ENCODE measurements at places on chromosomes 6 and 20.

DNA sequence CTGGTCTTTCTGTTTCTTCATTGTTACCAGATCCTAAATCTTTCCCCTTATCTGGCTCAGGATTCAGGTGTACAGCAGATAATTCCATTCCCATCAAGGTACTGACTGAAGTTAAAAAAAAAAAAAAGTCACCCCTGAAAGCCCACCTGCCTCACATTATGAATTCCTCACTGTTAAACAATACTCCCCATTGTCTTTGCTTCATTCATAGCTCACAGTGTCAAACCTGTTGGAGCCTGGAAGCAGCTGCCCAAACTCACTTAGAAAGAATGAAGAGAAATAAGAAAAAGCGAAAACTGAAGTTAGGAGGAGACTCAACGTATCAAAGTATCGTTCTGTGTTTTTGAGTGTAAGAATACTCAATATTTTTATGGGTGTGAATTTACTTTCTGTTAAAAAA, 1.8 kb upstream of the DCBLD1 start:
- no peak for DNase-seq

DNA sequence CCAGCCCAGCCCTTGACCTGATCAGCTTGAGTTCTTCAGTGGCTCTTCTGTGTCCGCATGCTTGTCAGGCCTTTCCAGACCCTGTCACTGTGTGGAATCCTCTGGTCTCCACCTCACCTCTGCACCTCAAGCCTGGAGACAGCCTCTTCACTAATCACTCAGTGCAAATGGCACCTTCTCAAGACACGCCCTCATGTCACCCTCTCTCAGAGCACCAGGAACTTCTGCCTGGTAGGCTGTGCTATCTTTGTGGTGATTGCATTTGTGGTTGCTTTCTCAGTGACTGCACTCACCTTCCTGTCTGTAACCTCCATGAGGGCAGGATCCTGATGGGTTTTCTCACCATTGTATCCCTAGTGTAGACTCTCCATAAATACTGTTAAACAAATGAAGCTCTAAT, 435.2 kb upstream of the CDH4 start:
- DNase-seq: no peak

GRCh38 chr6:109506841-109507240, 23.8 kb upstream of the ZBTB24 start:
- no peak for DNase-seq

DNA sequence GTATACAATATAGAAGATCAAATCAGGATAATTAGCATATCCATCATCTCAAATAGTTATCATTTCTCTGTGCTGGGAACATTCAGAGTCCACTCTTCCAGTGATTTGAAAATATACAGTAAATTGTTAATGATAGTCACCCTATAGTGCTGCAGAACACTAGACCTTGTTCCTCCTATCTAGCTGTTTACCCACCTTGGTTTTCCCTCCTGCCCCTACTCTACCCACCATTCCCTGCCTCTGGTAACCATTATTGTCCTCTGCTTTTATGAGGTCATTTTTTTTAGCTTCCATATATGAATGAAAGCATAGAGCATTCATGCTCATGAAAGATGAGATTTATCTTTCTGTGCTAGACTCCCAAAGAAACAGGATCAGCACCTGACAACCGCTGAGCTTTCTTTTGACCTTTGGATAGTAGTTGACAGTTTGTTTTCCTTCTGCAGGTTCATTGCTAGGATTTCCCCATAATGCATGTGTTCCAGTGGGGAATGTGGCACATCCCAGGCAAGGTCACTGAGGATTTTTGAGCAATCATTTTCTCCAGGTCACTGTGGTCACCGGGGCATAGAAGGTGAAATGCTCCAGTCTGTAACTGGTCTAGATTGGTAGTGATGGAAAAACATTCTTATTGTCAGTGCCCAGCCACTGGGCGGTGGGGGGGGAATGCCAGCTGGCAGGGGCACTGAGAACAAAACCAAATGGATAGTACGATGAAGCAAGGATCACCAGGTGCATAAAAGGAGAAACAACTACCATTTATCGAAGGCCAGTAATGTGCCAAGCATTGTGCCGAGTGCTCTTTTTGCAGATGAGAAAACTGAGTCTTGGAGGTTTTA, 33.6 kb upstream of the BCAS1 start:
- DNase-seq: no peak

- no peak for DNase-seq
Observed at GRCh38 chr20:24686156-24686555, 216.7 kb downstream of the SYNDIG1 start.

DNA sequence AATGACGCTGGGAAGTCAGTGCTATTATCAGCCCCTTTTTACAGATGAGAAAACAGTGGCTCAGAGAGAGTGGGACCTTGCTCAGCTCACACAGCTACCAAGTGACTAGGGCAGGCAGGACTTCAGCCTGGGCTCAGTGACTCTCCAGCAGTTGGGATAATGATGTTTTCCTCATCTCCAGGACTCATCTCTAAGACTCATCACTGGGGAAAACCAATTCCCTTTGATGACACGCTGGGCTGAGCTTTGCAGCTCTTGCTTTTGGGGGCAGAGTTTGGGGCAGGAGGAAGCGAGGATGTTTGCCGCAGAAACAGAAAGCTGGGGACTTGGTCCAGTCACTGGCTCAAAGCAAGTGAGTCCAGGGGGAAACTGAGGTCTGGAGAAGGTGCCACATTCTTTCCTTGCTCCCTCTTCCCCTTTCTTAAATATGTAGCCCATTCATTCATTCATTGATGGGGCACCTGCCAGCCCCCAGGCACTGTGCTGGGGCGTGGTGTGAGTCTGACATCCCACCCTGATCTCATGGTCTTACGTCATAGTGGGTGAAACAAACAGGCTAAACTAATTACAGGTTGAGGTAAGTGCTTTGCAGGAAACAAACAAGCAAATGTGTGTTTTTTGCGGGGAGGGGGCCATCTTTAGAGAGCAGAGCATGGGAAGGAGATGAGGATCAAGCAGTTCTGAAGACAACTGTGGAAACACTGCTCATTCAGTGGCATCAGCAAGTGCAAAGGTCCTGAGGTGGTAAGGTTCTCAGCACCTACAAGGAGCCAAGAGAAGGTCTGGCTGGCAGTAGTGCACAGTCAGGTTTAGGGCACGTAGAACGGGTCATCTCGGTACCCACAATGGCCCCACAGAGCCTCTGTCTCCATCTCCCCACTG, 74.4 kb upstream of the PMEPA1 start:
- no peak for DNase-seq

GRCh38 chr6:160431791-160432404, 83.7 kb downstream of the SLC22A3 start:
- DNase-seq: peak; percentile 59

- no peak for DNase-seq
Observed at GRCh38 chr6:3001146-3001772, 1.6 kb downstream of the NQO2 start.

DNA sequence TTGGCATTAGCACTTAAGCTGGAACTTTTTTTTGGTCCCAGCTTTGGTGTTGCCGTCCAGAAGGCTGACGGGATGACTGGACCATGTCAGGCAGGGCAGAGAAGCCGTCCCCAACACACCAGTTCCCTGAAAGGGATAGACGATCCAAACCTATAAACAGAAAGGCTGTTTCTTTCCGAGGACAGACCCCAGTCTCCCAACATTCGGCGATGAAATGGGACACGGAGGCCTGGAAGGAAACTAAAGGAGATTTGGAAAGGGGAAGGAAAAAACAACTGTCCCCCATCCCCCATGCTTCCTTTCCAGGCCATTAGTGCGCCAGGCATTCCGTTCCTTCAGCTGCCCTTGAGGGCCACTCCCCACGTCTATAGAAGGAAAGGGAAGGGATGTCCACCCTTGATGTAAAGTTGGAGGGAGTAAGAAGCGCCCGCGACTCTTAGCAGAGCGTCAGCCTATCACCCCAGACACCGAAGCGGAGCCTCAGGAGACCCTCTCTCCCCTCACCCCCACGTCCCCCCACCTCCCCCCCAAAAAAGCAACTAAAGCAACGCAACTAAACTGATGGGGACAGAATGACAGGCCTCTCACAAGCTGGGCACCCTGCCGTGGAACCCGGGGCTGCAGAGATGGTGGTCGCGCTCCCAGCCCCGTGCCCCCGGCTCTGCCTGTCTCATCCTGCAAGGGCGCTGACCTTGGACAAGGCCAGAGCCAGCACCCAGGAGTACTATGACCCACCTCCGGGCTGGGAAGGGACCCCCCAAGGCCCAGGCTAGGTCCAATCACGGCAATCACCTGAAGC, 638 bp downstream of the BLCAP start:
- DNase-seq: peak; percentile 28

GRCh38 chr6:110735666-110736065, 79.6 kb downstream of the CDK19 start:
- DNase-seq: no peak

GRCh38 chr6:40796260-40797221, 209.4 kb upstream of the LRFN2 start:
- DNase-seq: peak; percentile 43

GRCh38 chr6:6771964-6772363, 183.4 kb downstream of the LY86 start:
- DNase-seq: no peak

GRCh38 chr20:5072756-5073659, 46.8 kb downstream of the PCNA start:
- DNase-seq: peak; percentile 84

- DNase-seq: no peak
Observed at GRCh38 chr20:37479925-37480691, 40.9 kb upstream of the NNAT start.

DNA sequence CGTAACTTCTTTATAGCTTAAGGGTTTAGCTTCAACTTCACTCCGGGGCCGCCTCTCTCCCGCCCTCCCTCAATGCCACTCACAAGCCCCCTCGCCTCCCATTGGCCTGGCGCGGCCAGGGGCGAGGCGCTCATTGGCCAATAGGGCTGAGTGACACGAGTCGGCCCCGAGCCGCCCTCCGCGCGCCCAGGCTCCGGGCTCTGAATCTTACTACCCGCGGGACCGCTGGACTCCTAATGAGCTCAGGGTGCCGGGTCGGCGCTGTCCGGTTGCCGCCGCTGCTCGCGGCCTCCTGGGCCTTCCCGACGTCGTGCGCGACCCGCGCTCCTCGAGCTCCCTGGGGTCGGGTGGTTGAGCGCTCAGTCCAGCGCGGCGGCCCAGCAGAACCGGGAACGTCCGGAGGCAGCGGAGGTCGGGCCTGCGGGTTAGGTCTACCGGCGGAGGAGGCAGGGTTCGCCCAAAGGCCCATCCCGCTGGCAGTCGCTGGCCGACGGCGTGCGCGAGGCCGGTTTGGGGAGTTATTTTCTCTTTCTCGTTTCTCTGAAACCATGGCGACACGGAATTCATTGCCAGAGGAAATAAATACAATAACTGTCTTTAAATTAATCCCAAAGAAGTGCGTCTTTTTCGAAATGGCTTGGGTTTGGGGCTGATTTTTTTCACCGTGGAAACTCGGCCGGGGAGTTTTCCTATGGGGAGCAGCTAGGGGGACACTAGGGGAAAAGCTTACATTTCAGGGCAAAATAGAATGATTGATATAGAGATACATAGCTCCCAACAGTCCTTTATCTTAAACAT, at the start of gene SIM1:
Gene SIM1, minus strand, starts transcription at position 19 of the 798 bp plus-strand sequence. CDS start 1,453 bp downstream, outside the sequence.
- DNase-seq: peak; percentile 94

DNA sequence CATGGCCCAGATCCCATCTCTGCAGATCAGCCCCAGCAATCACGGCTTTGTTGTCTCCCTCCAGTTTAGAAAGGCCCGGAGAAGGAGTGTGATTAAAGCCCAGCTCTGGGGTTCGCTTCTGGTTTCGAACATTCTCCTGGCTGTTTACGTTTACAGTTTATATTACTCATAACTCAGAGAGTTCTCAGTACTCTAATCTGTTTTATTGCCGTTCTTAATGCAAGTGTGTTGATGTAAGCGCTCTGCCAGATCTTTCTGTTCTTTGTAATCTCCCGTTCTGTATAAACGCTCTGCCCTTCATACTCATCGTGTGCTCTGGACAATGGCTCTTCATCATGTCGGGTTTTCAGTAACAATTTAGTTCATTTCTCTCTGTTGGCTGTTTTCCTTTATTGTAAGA, 118.0 kb upstream of the PRND start:
- no peak for DNase-seq

DNA sequence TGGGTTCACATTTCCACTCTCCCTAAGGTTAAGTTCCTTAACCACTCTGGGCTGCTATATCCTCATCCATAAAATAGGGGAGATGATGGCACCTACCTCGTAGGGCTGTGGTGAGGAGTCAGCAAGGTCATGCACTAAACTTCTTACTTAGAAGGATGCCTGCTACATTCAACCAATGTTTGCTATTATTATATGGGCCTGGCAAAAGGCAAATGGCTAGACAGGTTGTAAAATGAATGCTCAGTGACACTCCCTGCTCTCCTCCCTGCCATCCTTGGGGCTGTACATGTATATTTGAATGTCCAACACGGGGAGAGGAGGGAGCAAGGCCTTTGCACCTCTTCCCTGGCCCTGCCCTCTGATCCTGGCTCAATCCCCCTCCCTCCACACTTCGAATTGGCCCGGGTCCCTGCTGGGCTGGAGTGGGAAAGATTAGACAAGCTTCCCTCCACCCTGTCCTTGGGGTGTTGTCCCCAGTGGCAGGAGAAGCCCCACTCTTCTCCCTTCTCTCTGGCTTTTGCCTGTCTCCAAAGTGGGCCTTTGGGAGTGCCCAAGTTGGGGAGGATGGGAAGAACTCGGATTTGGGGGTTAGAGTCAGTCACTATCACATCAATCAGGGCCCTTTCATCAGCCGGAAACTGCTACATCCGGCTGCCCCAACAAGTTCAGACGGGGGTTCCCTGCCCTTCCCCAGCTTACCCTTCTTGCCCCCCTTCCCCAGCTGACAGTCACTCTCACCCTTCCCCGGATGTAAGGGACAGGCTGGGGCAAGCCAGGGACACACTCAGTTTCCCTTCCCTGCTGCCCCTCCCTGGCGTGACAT, 36.3 kb upstream of the VEGFA start:
- no peak for DNase-seq

DNA sequence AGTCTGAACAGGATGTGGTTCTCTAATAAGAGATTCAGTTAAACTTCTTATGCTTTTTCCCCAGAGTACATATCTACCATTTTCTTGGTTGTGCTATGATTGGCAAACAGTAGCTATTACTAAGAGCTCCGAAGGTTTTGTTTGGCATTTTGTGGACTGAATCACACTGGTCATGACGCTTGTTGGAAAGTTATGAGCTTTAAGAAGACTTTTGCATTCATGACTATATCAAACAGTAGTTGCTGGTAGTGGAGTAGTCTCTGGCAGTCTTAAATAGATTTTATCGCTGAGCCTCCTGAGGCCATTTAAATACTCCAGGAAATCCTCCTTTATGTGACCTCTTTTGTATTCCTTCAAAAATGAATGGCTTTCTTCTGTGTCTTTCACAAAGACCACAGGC, 40.8 kb downstream of the CCDC170 start:
- DNase-seq: peak; percentile 22

DNA sequence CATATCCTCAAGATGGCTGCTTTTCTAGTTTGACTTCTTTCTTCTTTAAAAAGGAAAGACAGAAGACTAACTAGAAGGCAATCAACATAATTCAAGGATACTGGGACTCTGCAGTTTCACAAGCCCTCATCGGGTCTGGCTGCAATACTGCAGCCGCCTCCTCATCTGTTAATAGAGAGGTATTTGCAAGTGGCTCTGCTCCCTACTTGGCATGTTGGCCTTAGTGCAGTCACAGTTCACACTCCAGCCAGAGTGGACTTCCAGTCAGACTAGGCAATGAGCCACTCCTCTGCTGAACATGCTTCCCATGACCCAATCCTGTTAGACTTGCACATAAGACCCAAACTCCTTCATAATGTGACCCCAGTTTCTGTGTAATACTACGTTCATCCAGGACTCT, 141.9 kb upstream of the ENPP5 start:
- peak; percentile 24 for DNase-seq

Measured in AG10803 (cell line).